ENCODE measurements at places on chromosomes 13 and 19.

DNA sequence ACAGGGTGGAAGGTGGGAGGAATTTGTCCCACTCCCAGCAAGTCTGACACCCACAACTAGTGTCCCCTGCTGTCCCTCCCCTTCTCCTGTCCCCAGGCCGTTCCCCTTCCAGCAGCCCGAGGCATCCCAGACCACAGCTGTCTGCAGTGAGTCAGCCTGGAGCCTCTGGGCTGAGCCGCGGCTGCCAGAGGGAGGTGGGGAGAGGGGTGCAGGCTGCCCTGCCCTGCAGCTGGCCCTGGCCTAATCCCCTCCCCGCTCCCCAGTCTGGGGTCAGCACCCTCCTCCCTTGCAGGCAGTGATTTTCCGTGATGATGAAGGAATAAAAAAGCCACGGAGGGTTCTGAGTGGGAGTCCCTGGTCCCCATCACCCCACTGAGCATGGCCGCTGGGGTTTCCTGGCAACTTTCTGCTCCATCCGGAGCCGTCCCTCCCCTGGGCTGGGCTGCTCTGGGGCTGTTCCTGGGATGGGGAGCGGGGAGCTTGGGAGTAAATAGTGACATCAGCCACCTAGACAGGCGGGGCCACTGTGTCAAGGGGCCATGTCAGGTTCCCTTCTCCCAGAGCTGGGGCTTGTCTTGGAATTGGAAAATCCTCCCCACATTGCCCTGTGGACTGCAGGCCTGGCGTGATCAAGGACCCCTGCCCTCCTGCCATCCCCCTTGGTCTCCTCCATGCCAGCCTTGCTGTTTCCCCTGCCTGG is 16.8 kb downstream of the SPC24 start:
- DNase-seq: no peak

DNA sequence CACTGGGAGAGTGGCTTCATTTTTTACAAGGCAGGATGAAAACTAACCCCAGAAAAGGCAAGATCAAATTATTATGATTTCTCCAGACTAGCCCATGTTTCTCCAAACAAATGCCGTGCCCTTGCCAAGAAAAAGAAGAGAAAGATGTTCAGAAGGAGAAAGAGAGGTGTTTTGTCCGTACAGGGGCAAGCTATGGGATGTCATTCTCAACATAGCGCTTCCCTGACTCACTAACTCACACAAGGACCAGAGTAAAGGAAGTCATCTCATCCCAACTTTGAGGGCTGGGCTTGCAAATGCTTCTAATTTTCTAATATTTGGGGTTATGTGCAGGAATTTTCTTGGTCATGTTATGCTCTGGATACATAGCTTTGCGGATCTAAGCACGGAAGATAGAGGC is 224.2 kb upstream of the MAB21L1 start:
- DNase-seq: no peak

- DNase-seq: no peak
Measured at GRCh38 chr13:60335531-60335930, 61.5 kb upstream of the TDRD3 start.

- DNase-seq: no peak
Measured at GRCh38 chr19:32200312-32201038, 144.9 kb upstream of the ZNF507 start.

DNA sequence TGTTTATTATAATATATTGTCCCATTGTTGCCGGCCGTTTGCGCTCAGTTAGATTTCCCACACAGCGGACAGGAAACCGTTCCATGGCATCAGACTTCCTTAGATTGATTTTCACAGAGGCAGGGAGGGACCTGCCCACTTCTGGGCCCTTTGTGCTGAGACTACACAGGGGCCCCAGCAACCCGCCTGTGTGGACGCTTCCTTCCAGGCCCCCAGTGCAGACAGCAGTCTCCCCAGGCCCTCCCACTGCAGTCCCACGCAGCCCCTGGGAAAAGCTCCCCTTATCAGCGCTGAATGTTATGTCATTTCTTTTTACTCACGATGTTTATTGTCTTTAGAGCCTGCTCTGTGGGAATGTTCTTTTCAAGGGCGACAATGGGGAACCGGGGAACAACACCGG is 351.7 kb upstream of the ARGLU1 start:
- DNase-seq: no peak

GRCh38 chr19:17473041-17473440 is 2.7 kb downstream of the SLC27A1 start:
- DNase-seq: no peak

DNA sequence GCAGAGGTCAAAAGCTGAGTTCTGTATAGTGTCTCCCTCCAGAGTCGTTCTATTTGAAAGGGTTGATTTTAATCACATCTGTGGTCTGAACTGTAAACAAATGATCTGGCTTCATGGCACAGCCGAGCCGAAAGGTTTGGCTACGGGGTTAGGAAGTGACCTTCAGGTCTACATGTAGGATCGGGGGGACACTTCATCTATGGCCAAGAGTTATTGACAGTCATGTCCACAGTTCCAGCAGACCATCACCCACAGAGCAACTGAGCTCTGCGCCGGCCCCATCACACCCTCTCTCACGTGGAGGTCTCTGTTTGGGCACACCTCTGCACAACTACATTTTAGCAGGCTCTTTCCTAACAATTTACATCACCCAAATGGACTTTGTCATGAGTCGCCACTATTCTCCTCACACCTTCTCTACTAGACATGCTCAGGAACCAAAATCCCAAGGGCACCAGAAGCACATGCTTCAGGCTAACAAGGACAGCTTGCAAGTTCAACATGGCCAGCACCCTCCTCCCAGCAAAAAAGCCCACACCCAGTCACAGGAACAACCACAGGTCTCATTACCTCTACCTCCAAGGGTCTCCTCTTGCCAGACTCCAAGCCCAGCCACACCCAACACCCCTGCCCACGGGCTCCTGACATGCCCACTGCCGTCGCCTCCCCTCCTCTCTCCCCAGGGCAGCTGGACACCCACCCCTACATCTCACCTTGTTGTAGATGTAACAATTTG is 36.1 kb upstream of the EPHX3 start:
- no peak for DNase-seq

- no peak for DNase-seq
Measured at GRCh38 chr13:77351315-77351714, 24.4 kb upstream of the MYCBP2 start.

DNA sequence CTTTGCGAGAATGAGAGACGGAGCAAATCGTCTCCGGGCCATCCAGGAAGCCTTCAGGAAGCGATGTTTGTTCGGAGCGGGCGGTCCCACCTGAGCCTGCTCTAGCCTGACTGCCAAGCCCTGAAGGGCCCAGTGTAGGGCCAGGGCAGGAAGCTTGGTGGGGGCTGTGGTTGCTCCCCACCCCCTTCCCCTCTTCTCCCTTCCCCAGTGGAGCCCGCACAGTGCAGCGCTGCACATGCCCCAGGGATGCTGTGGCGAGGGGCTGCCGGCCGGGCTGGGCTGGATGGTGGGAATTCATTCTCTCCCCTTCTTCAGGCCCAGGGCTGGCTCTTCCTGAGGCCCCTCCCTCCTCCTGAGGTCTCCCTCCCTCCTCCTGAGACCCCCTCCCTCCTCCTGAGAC is 7.1 kb upstream of the GRTP1 start:
- no peak for DNase-seq

GRCh38 chr13:95676105-95676761 is 706 bp upstream of the DNAJC3 start:
- peak; percentile 19 for DNase-seq

DNA sequence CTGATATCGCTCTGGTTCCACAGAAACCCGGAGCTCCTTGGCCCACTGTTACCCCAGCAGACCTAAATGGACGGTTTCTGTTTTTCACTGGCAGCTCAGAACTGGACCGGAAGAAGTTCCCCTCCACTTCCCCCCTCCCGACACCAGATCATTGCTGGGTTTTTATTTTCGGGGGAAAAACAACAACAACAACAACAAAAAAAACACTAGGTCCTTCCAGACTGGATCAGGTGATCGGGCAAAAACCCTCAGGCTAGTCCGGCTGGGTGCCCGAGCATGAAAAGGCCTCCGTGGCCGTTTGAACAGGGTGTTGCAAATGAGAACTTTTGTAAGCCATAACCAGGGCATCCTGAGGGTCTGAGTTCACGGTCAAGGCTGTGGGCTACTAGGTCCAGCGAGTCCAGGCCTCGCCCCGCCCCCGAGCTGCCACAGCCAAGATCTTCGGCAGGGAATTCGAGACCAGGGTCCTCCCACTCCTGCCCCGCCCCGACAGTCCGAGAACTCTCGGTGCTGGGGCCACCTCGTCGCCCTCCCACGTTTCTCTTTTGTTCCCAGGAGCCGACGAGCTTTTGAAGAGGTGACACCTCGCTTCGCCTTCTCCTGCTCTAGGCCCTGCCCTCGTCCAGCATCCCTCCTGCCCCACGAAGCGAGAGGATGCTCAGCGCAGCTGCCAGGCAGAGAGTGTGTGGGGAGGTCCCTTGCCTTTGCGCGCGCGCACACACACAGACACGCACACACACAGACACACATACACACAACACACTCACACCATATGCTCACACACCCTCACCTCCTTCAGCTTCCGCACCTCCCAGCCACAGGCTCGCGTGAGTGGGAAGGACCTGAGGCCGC is 8.8 kb downstream of the ZIC2 start:
- DNase-seq: peak; percentile 10

All from activated CD4-positive, alpha-beta T cell treated with anti-CD3 and anti-CD28 coated beads, Interleukin-2, amount 50 U/mL, for 48 hours (primary cell).